ENCODE measurements at places on chromosomes 7 and 10.

DNA sequence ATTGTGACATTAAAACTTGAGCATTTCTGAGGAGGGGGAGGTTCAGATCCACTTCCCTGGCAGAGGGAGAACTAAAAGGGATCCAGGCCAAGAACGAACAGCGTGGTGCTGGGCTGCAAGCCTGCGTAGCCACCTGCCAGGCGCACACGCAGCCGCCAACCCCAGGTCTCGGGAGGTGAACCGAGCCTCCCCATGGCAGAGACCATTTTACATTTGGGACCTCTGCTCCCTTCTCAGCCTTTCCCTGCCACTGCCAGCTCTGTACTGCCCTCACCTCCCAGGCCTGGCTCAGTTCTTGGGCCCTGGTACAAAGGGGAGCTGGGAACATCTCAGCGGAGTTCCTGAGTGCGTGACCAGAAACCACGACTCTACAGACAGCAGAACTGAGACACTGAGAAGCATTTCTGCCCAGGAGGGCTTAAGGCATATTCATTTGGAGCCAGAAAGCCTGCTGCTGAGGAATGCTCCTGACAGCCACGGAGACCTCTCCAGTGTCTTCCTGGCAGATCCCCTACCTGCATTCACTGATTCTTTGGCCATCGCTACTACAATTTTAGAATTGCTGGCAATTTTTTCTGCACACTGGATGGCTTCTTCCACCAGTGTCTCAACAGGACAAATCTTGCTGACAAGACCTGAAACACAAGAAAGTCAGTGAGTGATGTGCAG is 7.6 kb downstream of the ECHS1 start:
- no peak for DNase-seq

GRCh38 chr10:58044072-58044471 is 223.6 kb downstream of the IPMK start:
- no peak for DNase-seq

DNA sequence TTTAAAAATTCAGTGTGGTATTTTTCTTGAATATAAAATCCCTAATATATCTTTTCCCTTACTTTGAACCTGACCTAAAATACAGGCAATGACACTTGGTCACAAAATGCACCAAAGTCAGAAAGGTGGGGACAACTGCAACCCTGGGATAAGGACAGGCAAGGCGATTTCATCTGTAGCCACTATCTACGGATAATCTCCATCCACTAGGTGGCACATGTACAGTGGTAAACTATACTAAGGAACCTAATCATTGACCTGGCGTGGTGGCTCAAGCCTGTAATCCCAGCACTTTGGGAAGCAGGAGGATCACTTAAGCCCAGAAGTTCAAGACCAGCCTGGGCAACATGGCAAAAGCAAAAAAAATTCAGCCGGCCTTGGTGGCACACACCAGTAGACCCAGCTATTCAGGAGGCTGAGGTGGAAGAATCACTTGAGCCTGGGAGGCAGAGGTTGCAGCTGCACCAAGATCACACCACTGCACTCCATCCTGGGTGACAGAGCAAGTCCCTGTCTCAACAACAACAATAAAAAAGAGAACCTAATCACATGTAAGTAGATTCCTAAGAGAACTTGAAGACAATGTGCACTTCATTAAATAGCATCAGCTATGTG is 98.9 kb downstream of the KMT2C start:
- DNase-seq = peak; percentile 51

GRCh38 chr7:102253066-102253972 is 33.3 kb upstream of the SH2B2 start:
- no peak for DNase-seq

DNA sequence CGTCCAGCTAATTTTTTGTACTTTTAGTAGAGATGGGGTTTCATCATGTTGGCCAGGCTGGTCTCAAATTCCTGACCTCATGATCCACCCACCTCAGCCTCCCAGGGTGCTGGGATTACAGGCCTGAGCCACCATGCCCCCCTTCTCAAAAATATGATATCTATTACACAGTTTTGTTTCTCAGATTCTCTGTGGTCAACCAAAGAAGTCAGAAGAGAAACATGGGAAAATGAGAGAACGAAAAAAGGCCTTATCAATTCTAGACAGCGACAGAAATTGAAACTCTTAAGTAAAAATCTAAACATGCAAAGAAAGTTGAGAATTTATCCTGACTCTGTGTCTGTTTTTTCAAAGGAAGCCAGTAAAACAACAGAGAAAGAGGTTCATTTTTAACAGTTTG is 283.8 kb upstream of the PLXDC2 start:
- DNase-seq = no peak
